Right renal cortex interstitium (tissue), 3 donors: ENCODE measurements at places on chromosomes 2 and 18. TPM values are rescaled to one million over a fixed set of nuclear protein-coding genes. Genes with fewer than 3 reads are reported as not detected.

The ANKRD53 gene
- polyA plus RNA-seq = 0.49 TPM

The EPB41L5 gene
- polyA plus RNA-seq = 92.3 TPM

The TMEM17 gene
- polyA plus RNA-seq = 6.9 TPM

The ANKRD62 gene
- polyA plus RNA-seq = 0.03 TPM

The TTN gene
- 0.99 TPM for polyA plus RNA-seq

The TEX44 gene
- polyA plus RNA-seq = not detected

The APCDD1 gene
- 57.3 TPM for polyA plus RNA-seq

The CRYBA2 gene
- polyA plus RNA-seq = not detected

The FIGN gene
- 7.9 TPM for polyA plus RNA-seq

The GALNT14 gene
- polyA plus RNA-seq = 47.3 TPM

The STAT4 gene
- polyA plus RNA-seq = 8.3 TPM

The CTNNA2 gene
- polyA plus RNA-seq = 4.1 TPM

The CAPN14 gene
- polyA plus RNA-seq = 0.04 TPM

The FHL2 gene
- polyA plus RNA-seq = 27.8 TPM

- no peak for DNase-seq
These were observed 93.0 kb upstream of the GLI2 start for GRCh38 chr2:120642646-120643045.

- DNase-seq = no peak
These were observed 108.8 kb downstream of the B3GNT2 start for GRCh38 chr2:62304429-62305417.

DNA sequence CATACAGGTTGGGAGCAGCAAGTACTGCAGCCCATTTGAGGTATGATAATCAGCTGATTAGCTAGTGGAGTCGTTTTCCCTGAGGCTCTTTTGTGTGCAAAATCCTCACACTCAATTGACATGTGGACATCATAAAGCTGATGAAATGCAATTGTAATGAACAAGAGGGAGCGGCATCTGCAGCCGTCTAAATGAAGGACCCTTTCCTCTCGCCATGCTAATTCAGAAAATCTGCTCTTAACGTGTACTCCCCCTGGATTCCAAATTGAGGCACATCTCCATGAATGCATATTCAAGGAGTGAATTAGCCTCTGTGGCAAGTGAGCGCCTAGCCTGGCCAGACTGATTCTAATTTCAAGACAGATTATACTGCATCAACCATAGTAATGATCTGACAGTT lies 260.9 kb upstream of the ATP5MC3 start:
- DNase-seq = no peak

- DNase-seq = no peak
These were observed 85.0 kb upstream of the TACR1 start for GRCh38 chr2:75284345-75284744.

DNA sequence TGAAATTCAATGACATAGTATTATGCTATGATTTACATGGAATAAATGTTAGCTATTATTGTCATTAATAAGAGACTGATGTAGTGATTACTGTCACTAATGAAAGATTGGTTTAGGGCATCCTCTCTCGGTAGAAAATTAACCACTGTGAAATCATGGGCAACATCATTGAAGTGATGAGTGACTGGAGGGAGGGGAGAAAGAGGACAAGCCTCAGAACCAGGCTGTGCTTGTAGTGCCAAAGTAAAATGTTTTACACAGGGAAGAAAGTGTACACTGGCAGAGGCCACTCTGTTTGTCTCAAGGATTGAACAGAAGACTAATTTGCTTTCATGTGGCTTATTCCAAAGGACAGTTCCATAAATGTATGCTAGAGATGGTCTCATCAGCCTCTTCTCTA lies 456.2 kb upstream of the TCF4 start:
- no peak for DNase-seq

DNA sequence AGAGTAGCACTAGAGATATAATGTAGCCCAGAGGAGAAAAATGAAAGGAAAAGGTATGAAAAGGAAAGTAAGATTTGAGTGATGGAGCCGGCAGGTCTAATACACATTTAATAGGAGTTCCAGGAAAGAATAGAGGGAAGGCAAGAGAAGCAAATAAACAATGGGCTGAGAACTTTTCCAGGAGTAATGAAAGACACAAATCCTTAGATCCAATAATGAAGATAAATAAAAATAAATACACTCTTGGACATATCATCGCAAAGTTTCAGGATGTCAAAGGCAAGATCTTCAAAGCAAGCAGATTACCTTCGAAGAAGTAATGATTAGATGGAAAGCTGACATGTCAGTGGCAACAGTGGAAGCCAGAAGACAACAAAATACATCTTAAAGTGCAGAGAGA lies 102.0 kb upstream of the YWHAQ start:
- no peak for DNase-seq

DNA sequence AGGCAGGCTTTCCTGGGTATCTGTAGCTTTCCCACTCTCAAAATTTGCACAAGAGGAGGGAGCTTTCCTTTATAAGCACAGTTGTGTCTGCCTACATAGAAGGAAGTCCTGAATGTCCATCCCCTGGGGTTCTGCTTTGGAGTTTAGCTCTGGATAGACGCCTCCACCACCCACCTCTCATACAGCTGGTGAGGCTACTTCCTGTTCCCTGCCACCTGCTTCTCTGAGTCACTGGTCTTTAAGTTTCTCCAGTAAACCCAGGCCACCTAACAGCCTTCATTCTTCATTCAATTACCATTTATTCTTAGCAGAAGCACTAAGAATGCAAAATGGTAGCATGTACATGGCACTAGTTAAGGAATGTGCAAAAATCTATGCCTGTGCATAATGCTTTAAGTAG lies 407.8 kb downstream of the CDH2 start:
- DNase-seq = no peak

DNA sequence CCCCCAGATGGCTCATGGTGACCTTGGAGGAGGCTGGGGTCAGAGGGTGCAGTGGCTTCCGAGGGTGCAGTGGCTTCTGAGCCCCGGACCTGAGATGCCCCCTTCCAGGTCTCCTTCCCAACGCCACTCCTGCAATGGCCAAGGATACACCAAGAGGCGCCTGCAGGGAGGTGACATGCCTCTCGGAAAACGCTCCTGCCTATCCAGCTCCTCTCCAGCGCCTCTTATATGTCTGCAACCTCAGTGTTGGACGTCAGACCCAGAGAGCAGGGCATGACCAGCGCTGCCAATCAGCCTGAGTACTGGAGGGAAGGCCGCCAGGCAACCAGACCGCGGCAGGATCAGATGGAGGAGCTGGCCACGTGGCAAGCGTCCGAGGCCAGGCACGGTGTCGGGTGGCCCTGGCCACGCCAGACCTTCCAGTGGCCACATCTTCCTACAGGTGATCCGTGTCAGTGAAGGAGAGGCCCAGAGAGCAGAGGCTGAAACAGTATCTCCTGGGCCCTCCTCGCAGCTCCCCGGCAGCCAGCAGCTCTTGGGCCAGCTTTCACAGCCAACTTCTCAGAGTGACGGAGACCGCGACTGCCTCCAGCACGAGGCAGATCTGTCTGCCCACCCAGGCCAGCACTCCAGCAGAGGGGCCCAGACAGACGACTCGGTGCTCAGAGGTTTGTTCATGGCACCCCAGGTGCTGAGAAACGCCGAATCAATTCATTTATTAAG lies 199.5 kb upstream of the SALL3 start:
- DNase-seq = no peak

GRCh38 chr18:63421514-63421913 lies 762 bp downstream of the VPS4B start:
- no peak for DNase-seq

GRCh38 chr2:121133551-121134319 lies 151.3 kb downstream of the TFCP2L1 start:
- no peak for DNase-seq

DNA sequence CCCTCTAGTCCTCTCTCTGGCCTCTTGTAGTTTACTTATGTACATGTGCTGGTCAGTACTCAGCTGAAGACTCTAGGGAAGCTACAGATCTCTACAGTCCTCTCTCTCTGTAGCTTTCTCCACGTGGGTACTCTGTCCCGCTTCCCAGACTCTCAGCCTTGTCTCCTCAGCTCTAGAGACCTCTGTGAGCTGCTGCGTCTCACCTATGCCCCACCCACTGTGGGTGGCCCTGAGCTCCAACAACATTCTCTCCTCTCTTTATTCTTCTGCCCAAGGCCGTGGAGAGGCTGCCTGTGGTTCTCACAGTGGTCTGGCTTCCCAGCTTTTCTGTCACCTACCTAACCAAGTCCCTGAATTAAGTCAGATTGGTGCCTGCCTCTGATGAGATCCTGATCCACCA lies 33.4 kb downstream of the MFSD6 start:
- DNase-seq = no peak

- DNase-seq = no peak
These were observed 95.8 kb downstream of the TMEM163 start for GRCh38 chr2:134623046-134623445.

DNA sequence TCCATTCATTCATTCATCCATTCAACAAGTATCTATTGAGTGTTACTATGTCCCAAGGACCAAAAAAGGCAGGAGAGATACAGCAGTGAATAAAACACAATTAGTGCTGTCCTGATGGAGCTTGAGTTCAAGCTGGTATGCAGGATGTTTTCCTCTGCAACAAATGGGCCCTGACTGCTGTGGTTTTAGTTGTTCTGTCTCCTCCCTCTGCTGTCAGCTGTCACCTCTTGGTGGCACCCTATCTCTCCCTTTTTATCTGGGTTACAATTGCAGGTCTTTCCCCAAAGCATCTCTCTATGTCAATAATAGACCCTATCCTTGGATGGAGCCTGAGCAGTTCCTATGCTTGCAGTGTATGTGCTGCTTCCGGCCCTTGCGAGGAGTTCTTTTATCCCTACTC lies 304.8 kb downstream of the PDE11A start:
- DNase-seq = no peak

DNA sequence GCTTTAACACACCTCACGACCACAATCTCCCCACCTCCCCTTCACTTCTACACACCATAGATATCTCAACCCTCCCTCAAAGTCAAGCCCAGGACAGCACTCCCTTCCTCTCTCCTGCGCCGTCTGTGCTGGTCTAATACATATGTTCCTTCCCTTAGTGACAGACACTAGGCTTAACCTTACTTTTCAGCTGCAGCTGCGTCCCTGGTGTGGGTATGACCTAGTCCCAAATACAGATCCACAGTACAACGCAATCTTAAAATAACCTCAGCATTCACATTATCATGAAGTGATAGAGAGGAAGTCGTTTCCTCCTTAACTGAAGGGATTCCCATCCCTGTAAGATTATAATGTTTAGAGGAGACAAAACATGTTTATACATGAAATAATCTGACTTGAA lies 192.7 kb upstream of the TANK start:
- no peak for DNase-seq

GRCh38 chr2:237483018-237483731 lies 3.9 kb upstream of the MLPH start:
- DNase-seq = no peak
